ENCODE measurements at places on chromosomes 3 and 15.

- DNase-seq: no peak
Observed at GRCh38 chr3:72663429-72663828, 184.8 kb downstream of the SHQ1 start.

GRCh38 chr3:179416681-179417080 is 34.6 kb downstream of the GNB4 start:
- no peak for DNase-seq

DNA sequence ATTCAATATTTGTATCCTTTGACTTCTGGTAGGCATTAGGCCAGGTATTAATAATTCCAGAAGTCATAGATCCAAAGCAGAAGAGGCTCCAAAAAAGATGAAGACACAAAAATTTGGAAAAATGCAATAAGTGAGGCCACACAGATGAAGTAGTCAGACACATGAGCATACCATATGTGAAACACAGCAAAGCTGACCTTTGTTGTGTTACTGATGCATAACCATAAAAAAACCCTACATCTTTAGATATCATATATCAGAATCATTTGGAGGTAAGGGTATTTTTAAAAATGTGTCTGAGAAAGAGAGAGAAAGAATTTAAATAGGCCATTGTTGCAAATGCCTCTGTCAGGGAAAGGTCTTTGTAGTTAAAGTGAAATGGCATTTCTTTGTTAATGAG is 314.9 kb downstream of the SLC9A9 start:
- no peak for DNase-seq

DNA sequence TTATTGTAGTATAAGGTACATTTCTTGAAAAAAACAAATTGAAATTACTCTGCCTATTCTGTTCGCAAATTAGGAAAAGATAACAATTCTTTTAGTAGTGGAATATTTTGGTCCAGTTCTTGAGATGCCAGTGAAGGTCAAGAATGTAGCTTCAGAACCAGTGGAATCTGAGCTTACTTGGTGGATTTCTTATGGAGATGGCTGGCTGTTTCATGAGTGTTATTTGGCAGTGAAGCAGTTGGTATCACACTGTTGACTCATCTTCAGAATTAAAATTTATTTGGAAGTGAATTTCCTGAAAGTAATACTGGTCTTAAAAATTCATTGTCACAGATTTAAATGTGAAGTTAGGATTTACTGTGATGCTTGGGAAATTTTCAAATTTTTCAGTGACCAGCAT is 19.1 kb downstream of the RNF13 start:
- DNase-seq: no peak

DNA sequence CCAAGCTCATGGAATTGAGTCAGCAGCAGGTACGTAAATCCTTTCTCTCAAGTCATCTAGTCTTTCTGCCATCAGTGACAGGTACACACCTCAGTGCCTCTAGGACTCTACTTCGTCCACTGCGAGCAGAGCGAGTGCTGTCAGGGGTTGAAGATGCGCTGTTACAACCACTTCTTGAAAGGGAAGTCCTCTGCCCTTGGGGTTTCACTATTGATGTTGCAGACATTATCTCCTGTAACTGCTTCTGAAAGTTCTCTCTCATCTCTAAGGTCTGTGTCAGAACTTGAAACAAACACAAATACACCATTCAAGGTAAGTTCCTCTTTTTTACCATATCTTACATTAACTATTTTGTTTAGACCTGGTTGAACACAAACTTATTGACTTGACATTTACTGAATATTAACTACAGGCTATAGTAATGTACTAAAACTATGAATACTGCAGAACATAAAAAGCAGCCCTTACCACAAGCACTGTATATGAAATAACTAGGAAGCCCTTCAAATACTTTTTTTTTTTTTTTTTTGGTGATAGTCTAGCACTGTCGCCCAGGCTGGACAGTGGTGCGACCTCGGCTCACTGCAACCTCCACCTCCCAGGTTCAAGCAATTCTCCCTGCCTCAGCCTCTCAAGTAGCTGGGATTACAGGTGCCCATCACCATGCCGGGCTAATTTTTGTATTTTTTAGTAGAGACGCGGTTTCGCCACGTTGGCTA is 41.5 kb downstream of the TOPBP1 start:
- no peak for DNase-seq

DNA sequence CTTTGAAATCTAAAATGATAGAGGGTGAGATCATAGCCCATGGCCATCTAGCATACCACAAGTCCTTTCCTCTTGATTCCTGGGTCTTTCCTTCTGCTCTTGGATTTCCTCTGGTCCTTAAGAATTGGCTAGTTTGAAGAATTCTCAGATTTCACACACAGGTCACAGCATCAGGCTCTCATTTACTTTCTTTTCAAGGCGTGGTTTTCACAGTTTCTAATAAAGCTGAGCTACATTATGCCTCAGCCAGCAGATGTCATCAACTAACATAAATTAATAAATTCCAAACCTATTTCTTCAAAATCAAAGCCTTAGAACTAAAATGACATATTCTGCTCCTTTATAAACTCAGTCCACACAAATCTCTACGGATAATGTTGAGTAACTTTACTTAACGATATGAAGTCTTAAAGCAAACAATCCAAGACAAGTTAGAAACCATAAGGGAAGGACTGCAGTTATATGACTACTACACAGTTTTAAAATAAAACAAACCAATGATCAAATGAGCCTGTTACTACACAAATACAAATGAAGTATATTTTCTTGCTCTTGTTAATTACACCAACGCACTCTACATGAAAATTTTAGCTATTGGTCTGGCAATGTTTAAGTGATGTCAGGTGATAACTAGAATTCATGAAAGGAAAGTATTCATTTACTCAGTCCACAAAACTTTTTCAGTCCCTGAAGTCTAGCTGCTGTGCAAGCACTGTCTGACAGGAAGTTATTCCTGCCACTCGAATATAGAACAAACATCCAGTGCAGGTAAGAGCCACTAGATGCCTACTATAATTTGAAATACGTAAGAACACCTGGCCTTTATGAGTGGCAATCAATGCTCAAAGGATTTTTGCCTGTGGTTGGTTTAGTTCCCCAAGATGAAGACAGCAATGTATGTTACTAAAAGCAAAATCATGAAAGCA is 9.2 kb downstream of the CCDC14 start:
- DNase-seq: no peak

- no peak for DNase-seq
Observed at GRCh38 chr3:141109751-141110150, 58.6 kb downstream of the SPSB4 start.

GRCh38 chr3:126201168-126201567 is 20.8 kb upstream of the ALDH1L1 start:
- DNase-seq: no peak

DNA sequence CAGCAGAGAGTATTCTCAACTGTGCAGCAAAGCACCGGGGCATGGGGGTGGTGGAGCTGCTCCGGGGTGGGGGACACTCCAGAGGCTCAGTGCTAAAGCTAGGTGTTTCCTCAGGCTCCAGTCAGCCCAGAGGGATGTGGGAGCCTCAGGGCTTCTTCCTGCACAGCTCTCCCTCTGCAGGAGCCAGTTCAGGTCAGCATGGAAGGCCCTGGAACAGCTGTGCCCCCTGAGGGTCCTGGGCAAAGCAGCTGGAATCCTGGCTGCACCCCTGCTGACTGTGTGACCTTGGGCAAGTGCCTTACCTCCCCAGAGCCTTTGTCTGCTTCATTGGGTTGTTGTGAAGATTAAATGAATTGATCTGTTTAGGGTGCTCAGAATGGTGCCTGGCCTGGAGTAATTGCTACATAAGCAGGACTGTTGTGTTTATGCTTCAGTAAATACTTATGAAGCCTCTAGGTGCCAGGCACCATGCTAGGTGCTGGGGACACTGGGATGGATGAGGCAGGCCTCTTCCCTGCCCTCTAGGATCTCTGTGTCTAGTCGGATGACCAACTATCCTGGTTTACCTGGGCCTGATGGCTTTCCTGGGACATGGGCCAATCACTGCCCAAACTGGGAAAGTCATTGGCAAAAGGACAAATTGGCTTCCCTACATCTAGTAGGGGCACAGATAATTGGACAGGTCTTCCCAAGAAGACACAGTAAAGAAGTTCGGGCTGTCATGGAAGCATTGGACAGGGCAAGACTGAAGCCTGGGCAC is 64.2 kb upstream of the LCTL start:
- no peak for DNase-seq

GRCh38 chr3:32397941-32398340 is 6.3 kb downstream of the CMTM7 start:
- no peak for DNase-seq

DNA sequence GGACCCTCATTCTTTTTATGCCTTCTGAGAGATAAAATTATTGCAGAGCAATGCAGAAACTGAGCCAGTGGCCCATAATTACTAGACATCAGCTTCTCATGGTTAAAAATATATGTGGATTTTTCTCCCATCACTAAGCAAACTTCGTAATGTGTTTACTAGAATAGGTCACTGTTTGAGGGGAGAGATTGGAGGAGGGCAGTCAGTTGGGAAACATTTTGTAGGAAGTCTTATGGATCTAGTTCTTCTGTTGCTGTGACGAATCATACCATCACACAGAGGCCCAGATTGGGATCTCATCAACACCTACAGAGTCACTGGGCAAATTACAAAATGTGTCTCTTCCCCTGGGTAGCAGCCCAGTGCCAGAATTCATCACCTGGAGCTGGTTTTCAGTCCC is 81.4 kb downstream of the PDE8A start:
- DNase-seq: no peak

GRCh38 chr3:127193341-127193740 is 410 bp downstream of the PRR23E start:
- no peak for DNase-seq

GRCh38 chr15:62257996-62258521 is 93.0 kb upstream of the C2CD4B start:
- no peak for DNase-seq

GRCh38 chr15:40918799-40919392 is 10.2 kb upstream of the DLL4 start:
- DNase-seq: no peak

DNA sequence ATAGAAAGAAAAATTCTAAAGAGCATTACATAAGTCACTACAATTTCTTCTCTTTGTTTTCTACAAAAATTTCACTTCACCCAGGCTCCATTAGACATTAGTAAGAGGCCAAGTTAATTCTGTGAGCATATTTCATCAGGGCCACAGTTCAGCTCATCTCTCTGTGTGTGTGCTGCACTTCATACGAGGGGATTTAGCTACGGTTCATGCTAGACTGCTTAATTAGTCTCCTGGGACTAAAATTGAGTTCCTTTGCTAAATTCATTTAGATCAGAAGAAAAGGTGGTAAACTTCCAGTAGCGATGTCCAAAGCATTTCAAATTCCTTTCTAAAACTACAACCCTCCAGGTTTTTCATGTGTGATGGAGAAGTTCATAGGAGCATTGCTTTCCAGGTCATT is 83.1 kb upstream of the SETMAR start:
- DNase-seq: no peak

- no peak for DNase-seq
Observed at GRCh38 chr3:11459186-11459824, 184.4 kb downstream of the VGLL4 start.

DNA sequence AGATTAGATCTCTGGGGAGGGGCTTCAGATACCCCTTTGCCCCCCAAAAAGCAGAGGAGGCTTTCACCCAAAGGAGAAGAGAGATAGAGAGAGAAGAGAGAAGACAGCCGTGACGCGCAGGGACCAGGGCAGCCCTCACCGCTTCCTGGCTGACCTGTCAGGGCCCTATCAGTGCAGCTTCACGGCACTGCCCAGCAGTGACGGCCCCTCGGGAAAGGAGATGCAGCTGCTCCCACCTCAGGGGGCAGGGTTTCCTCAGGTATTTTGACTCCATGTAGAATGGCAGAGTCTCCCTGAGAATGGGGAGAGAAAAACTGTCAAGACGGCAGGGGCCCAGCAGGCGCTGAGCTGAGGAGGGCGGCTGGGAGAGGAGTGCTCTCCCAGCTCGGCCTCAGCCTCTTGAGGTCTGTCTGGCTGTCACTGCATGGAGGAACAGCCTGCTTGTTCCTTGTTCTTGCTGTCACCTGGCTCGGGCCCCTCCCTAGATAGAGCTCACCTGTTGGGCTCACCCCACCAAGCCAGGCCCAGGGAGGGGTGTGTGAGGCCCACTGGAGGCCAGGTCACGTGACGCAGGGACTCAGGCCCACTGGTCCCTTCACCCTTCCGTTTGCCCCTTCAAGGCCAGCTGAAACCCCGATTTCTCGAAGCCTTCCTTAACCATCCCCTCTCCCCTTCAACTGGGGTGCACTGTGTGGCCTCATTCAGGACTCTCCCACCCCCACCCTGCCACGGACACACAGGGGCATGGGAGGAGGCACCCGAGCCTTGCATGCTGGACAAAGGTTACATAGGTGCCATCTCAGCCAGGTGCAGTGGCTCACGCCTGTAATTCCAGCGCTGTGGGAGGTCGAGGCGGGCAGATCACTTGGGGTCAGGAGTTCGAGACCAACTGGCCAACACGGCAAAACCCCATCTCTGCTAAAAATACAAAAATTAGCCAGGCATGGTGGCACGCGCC is 28.2 kb downstream of the LOXL1 start:
- DNase-seq: no peak

GRCh38 chr3:37210230-37210629 is 35.8 kb upstream of the LRRFIP2 start:
- DNase-seq: no peak

DNA sequence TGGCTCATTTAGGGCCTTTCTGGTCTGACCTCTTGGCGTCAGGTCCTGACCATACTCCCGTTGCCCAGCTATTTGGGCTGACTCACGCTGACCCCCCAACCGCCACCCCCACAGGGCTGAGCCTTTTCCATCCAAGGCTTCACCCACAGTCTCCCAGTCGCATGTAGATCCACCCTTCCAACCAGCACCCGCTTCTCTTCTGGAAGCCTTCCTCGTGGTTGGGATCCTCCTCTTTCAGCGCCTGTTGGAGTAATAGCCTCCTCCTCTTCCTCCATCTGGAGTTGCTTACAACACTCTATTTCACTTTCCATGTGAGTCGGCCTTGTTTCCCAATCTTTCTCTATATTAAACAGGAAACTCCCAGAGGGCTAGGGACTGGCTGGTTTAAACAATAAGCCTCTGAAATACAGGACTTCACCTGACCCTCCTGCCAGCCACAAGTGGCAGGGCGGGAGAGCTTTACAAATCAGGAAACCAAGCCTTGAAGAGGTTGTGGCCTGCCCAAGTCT is 2.1 kb upstream of the ALAS1 start:
- no peak for DNase-seq

DNA sequence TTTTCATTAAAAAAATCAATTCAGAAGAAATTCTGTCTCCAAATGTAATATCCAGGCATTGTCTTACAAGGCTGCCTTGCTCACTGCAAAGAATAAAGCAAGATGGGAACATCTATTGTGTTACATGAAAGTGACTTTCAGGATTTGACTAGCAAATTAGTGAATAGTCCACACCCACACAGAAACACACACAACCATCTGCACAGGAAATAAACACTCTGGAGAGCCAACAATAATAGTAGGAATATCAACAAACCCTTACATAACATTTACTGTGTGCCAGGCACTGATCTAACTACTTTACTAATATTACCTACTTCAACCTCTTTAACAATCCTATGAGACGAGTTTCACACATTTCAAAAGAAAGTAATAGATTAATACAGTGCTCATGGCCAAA is 28.9 kb upstream of the ZNF385D start:
- DNase-seq: no peak

DNA sequence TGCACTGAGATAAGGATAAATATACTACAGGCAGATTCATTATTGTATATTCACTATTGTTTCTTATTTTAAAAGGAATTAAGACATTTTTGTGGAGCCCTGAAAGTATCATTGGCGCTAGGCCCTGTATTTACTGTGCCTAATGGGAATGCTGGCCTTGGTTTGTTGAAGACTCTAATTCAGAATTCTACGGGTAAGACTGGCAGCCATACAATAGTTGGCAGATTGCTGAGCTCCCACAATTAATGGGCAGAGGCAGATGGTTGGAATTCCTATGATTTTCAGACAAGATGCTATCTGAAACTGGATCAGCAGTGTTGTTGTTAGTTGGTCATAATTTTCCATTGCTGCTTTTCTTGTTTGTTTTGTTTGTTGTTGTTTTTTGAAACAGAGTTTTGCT is 14.7 kb downstream of the PGBD4 start:
- no peak for DNase-seq

Measured in stimulated activated CD8-positive, alpha-beta memory T cell treated with anti-CD3 and anti-CD28 coated beads, Interleukin-15, amount 100 ng/mL, for 4 hours (primary cell).